Stimulated activated CD8-positive, alpha-beta memory T cell treated with anti-CD3 and anti-CD28 coated beads, Interleukin-15, amount 100 ng/mL, for 24 hours (primary cell): ENCODE measurements at places on chromosomes 4 and X.

GRCh38 chr4:89114100-89114499 is 2.8 kb downstream of the TIGD2 start:
- no peak for DNase-seq

DNA sequence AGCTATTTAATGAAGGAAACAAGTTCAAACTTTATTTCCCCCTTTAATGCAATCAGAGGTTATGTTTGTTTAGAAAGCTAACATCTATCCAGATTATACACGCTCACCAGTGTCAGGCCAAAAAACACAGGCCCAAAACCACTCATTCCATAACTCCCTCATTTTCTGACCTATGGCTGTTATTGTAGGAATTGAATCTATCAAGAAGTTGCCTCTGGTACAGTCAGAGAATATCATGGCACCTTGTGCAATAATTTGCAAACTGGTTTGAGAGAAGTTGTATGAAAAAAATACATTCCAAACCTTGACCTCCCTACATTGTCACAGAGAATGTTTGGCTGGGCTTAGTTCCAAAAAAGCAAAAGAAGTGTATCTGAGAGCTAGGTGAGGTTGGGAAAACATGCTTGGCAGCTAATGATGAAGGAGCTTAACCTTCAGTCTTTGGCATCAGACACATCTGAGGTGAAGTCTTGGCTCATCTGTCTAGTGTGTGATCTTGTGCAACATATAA is 591.0 kb downstream of the ANKRD50 start:
- no peak for DNase-seq

DNA sequence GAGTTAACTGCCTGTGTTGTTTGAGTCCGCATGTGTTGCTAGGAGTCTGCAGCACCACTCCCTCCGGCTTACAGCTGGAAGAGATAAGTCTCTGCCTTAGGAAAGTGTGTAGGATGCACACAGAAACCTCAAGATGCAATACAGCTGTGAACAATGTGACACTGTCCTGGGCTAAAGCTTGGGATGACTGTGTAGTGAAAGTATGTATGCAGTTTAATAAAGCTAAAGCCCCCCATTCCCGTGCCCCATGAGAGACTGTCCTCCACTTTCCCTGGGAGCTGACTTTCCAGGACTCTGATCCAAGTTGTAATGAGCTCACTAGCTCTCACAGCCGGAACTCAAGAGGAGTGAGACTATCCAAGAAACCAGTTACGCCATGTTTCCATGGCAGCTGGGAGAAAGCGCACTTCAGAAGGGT is 156.6 kb upstream of the FTHL17 start:
- DNase-seq: no peak

DNA sequence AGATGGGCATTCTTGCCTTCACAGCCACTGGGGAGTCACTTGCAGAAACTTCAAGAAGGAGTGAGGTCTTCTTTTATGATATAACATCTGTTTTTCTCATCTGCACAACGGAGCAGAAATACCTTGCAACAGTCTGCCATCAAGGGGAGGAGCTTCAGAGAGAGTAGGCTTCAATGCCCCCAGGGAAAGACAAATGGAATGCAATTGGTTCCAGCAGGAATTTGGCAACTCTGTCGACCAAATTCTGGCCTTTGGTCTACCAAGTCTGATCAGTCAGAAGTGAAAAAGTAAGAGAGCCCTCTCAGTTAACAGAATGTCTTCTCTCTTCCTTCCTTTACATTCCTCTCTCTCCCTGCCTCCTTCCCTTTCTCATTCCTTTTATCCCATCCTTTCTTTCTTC is 229.3 kb downstream of the IDS start:
- no peak for DNase-seq

GRCh38 chr4:38193236-38193863 is 233.2 kb downstream of the PTTG2 start:
- DNase-seq: no peak

DNA sequence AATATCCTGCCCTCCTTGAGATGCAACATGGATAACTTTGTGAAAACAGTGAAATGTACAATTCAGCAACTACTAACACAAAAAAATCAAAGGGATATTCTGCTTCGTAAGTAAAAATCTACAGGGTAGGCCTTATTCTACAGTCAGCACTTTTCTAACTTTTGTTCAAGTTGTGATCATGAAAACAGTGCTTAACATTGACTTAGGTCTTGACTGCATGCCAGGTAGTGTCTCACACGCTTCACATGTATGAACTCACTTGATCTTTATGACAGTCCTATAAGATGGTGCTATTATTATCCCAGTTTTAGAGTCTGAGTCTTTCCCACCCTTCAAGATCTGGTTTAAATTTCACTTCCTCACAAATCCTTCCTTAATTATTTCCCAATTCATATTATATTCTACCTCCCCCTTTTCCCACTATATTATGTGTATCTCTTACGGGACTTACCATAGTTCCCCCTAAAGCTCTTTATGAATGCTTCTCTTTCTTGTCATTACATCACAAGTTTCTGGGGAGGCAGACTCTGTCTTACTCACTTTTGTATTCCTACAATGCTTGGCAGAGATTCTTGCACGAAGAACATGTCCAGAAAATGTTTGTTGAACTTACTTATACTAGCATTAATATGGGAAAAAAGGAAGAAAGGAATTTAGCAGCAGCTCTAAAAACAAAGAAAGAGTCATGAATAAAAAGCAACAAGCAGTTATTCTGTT is 179.8 kb downstream of the SCFD2 start:
- DNase-seq: no peak

- DNase-seq: no peak
Measured at GRCh38 chr4:130077275-130077674, 981.3 kb downstream of the C4orf33 start.

DNA sequence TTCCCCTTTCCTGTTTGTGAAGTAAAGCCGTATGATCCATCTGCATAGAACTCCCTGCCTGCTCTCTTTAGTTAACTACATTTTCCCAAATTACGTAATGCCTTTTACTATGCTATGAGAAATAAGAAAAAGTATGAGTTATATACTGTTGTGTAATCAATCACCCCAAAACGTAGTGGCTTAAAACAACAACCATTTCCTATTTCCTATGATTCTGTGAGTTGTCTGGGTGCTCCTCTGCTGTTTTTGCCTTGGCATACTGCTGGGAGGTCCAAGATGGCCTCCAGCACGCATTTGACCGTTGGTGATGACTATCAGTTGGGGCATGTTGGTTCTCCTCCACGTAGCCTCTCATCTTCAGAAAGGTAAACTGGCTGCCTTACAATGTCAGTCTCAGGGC is 39.8 kb downstream of the BBS12 start:
- DNase-seq: no peak

DNA sequence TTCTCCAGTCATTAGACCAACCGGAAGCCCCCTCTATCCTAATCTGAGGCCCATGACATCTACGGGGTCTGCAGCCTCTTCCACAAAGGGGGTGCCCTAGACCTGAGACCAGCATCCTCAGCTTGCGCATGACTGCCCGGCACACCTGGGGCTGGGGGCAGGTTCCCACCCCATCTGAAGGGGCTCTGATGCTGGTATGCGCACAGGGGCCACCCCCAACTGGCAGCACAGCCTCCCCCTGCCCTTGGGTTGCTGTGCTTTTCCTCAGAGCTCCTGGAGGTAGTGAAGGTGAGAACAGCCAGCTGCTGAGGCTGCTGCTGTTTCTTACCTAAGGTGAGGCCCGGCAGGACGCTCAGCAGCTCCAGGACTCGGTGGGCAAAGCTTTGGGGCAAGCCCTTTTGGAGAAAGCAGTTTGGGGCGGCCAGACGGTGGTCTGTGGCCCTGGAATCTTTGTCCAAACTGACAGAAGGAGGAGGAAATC is 18.9 kb upstream of the CPLX1 start:
- DNase-seq: no peak

DNA sequence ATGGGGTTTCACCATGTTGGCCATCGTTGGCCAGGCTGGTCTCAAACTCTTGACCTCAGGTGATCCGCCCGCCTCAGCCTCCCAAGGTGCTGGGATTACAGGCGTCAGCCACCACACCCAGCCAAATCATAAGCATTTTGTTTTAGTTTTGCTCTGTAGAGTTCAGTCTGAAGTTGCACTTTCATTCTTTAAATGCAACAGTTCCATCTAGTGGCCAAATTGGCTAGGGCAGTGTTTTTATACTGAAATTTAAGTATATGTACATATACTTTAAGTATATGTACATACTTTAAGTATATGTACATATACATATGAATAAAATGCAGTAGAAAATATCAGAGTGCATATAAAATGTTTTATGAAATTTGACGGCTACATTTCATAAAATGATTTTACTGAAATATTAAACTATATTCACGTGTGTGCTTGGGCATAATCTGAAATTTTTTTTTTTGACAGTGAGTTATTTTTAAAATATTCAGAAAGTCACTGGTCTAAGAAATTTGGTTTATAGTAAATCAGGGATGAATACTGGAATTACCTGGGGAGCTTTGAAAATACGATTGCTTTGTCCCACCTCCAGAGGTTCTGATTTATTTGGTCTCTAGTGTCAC is 145.5 kb downstream of the NWD2 start:
- DNase-seq: no peak

DNA sequence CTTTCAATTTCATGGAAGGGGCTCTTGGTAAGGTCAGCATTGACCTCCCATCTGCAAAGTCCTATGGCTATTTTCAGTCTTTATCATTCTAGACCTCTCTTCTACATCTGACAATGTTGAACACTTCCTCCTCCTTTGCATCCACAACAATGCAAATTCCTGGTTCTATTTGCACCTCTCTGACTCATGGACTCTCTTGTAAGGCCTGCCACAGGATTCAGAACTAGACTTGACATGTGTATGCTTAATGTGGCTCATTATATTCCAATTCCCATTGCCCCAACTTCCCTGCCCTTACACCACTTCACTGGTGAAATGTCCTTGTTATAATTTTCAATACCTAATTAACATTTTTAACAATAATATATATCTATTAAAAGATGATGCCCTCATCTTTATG is 314.3 kb upstream of the FGF13 start:
- no peak for DNase-seq

DNA sequence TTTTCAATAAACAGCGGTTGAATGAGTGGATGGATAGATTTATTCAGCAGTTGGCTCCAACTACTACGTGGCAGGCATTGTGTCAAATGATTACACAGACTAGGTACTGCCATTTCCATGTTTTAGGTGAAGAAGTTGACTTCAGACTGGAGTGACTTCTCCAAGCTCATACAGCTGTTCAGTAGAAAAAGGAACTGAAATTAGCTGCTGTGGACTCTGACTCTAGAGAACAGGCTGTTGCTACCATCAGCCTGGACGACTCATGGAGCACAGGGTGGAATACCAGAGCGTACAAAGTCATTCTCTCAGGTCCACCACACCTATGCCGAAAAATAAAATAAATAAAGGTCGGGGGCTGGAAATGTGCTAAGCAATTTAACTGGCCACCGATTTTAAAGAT is 45.3 kb downstream of the TENM3 start:
- DNase-seq: no peak

DNA sequence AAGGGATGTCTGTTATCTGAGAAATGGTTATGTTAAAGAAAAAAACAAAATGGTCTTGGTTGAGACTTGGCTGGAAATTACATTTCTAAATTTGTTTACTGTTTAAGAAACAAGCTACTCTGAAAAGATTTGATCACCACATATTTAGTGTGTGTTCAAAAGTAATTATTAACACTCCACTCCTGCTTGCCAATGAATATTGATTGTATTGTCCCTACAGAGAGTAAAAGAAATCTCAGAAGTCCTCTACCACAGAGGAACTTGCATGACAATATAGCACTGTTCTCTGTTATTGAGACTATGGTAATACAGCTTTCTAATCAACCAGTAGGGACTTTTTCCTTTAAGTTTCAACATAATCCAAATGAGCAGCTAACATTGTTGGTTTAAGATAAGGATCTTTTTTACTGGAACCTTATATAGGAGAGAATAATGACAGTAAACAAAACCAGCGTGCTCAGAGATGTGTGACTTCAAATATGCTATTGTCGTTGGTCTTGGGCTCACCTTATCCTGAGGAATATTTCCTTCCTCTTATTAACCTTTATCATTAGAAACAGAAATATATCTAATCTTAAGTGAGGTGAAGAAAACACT is 47.6 kb downstream of the CXCL13 start:
- DNase-seq: no peak

DNA sequence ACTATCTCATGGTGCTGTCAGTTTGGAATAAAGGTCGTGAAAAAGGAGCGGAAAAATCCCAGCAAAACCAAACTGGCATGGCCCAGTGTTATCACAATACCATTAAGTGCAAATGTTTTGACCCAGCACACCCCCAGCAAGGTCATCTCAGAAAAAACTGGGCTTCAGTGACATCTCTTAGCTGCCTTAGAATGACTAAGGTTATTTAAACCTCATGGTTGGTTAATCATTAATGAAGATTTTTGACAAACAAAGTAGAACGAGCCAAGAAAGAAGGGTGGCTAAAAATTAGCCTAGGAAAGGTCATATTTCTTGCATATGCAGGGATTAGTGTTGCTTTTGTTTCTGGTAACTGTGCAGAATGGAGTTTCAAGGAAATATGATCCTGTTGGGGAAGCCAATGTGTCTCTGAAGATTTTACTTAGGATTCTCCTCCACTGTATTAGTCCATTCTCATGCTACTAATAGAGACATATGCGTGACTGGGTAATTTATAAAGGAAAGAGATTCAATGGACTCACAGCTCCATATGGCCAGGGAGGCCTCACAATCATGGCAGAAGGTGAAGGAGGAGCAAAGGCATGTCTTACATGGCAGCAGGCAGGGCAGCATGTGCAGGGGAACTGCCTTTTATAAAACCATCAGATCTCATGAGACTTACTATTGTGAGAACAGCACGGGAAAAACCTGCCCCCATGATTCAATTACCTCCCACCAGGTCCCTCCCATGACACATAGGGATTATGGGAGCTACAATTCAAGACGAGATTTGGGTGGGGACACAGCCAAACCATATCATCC is 83.5 kb downstream of the CHRNA9 start:
- no peak for DNase-seq

DNA sequence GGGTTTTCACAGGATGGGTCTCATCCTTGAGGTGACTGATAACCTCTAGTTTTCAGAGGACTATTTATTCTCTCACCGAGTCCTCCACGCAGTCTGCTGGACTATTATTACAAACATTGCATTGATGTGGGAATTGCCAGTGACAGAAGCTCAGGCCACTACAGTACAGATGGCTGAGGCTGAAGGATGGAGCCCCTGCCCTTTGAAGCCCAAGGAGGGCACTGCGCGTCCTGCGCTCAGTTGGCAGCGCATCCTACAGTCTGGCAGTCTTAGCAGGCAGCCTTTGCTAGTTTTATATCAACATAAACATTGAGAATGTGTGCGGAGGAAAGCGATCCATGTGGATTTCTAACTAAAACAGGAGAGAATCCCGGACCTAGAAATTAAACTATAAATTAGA is 1.5 kb upstream of the RELL1 start:
- DNase-seq: no peak

DNA sequence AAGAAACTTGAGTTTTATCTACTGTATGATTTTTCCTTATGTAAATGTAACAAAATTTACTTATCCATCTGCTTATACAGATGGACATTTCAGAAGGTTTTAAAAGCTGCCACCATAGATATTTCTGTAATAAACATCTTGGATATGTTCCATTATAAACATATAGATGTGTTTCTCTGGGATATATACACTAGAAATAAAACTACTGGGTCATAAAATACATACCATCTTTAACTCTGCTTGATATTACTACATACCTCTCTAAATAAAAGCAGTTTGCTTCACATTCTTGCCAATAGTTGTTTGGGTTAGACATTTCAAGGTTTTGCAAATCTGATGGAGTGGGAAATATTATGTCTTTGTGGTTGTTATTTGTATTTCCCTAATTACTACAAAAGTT is 220.6 kb downstream of the FBXO8 start:
- no peak for DNase-seq
